ENCODE measurements at places on chromosomes 1 and 21.

GRCh38 chr1:91830242-91831131, 55.5 kb downstream of the TGFBR3 start:
- no peak for DNase-seq

DNA sequence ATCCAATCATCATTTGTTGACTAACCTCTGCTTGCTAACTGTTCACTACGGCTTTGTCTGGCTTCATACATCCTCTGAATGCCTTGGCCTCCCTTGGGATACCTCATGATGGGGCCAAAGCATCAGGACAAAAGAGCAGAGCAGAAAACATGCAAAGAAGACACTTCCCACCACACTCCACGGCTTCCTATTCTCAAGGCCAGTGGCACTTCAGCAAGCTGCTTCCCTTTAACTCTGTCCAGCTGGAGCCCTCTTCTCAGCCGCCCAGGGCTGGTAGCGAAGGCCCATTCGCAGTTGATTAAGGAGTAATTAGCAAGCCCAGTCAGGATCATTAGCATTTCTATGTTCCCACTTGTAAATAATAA, 224.3 kb upstream of the FGGY start:
- DNase-seq = no peak

DNA sequence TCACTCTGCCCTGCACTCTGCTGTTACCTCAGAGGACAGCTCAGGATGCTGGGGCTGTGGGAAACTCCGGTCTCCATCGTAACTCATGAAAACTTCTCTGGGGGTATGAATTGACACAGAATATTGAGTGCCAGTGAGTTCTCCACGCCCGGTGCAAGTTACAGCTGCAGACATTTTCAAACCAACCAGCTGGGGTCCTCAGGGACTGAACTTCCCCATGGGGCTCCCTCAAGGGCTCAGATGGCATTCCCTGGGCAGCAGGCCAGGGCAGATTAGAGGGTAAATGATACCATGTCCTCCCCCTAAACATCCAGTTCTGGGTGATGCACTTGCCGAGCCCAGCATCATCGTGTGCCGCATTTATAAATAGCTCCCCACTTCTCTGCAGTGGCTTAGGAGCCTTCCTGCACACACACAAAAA, 27.8 kb upstream of the CCSAP start:
- no peak for DNase-seq

DNA sequence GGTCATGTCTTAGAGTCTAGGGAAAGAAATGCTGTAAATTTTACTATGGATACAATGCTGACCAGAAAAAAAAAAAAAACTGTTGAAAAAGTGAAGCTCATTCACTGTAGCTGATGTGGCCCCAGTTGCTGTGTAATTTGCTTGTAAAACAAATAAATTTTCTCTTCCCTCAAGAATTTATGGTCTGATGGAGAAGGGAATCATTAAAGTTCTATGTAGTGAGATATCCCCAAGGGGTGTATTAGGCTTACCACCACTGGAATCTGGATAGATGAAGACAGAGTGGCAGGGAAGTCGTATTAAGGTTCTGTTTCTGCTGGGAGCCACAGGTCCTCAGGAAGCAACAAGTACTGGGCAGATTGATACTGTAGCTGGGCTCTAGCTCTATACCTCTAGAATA, 860.0 kb downstream of the LTN1 start:
- DNase-seq = no peak

Measured in activated gamma-delta T cell treated with Interleukin-2 at 50 U/mL for 16 hours (primary cell).